Osteocyte (in vitro differentiated cells): ENCODE measurements at places on chromosomes 2 and 18. TPM values are rescaled to one million over a fixed set of nuclear protein-coding genes. Genes with fewer than 3 reads are reported as not detected.

- no peaks in the 10 kb centered on the region for H3K36me3 ChIP-seq
- no peak overlapping the region for H3K4me3 ChIP-seq
- DNase-seq = no peak
Observed at GRCh38 chr18:49878567-49879270, 65.4 kb upstream of the ACAA2 start.

DNA sequence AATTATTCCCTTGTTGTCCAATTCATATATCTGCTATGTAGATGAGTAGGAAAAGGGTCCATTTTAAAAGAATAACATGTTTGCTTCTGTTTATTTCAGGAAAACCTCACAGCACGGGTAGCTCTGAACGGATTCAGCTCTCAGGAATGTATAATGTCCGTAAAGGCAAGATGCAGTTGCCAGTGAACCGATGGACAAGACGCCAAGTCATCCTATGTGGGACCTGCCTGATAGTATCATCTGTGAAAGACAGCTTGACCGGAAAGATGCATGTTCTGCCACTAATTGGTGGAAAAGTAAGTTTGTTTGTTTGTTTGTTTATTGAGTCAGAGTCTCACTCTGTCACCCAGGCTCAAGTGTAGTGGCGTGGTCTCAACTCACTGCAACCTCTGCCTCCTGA lies 114.6 kb downstream of the PHLPP1 start:
- peaks cover 6% of the 10 kb centered on the region for H3K36me3 ChIP-seq
- no peak overlapping the region for H3K27ac ChIP-seq
- H3K4me1 ChIP-seq = peaks cover 62% of the 10 kb centered on the region
- H3K4me3 ChIP-seq = no peak overlapping the region

- H3K4me1 ChIP-seq = peaks cover 3% of the 10 kb centered on the region
- no peak for DNase-seq
- H3K27ac ChIP-seq = no peak overlapping the region
- H3K4me3 ChIP-seq = no peak overlapping the region
- H3K27me3 ChIP-seq = no peaks in the 10 kb centered on the region
Observed at GRCh38 chr2:75679556-75679955, 31.2 kb downstream of the GCFC2 start.

DNA sequence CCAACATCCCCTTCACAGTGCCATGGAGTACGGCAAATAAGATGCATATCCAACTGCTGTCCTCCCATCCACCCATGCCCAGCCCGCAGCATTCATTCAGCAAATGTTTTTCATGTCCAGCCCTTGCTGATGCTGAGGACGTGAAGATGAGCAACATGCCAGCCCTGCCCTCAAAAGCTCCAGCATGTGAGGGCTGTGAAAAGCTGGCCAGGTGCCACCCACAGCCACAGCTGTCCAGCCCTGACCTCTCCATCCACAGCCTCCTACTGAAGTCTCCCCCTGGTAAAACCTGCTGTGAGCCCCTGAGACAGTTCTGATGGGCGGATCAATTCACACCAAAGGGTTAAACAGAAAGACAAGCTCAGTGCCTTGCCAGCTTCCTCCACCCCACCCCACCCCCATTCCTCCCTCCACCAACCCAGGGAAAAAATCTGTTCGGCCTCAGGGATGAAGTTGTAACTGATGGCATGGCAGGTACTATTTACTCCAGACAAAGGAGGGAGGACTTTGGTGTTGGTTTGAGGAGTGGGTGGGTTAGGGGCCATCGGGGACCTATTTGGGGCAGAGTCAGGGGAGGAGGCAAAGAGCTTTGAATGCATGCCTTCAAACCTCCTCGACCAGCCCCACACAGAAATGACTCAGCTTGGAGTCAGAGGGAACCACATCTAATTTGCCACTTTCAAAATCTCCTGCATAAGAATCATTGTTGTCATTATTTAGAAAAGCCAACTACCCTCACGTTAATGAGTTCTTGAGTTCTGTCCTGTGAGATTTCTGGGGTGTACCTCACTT lies 4.3 kb downstream of the ZBTB7C start:
- no peak overlapping the region for H3K27ac ChIP-seq
- no peak overlapping the region for H3K4me3 ChIP-seq
- H3K36me3 ChIP-seq = no peaks in the 10 kb centered on the region
- no peak for DNase-seq
- H3K27me3 ChIP-seq = peaks cover 68% of the 10 kb centered on the region

- no peak overlapping the region for H3K27ac ChIP-seq
- H3K4me3 ChIP-seq = no peak overlapping the region
- peaks cover 8% of the 10 kb centered on the region for H3K27me3 ChIP-seq
- no peaks in the 10 kb centered on the region for H3K36me3 ChIP-seq
- peaks cover 3% of the 10 kb centered on the region for H3K4me1 ChIP-seq
- DNase-seq = no peak
Observed at GRCh38 chr2:8606226-8606625, 75.6 kb upstream of the ID2 start.

- H3K27ac ChIP-seq = no peak overlapping the region
- H3K4me3 ChIP-seq = no peak overlapping the region
- peaks cover 27% of the 10 kb centered on the region for H3K27me3 ChIP-seq
- DNase-seq = no peak
- H3K4me1 ChIP-seq = peaks cover 2% of the 10 kb centered on the region
Observed at GRCh38 chr2:88195246-88195645, 25.1 kb downstream of the THNSL2 start.

- no peak overlapping the region for H3K4me3 ChIP-seq
- H3K27ac ChIP-seq = no peak overlapping the region
- DNase-seq = no peak
Observed at GRCh38 chr2:158116936-158117335, 15.3 kb downstream of the UPP2 start.

RBFA gene
- total RNA-seq = 25.4 and 26.2 TPM in 2 replicates
